Trophoblast cell (in vitro differentiated cells and primary cell): ENCODE measurements at places on chromosomes 6 and 20.

- no peak for DNase-seq
These were observed 88.6 kb downstream of the PPP1R14C start for GRCh38 chr6:150231525-150231850.

DNA sequence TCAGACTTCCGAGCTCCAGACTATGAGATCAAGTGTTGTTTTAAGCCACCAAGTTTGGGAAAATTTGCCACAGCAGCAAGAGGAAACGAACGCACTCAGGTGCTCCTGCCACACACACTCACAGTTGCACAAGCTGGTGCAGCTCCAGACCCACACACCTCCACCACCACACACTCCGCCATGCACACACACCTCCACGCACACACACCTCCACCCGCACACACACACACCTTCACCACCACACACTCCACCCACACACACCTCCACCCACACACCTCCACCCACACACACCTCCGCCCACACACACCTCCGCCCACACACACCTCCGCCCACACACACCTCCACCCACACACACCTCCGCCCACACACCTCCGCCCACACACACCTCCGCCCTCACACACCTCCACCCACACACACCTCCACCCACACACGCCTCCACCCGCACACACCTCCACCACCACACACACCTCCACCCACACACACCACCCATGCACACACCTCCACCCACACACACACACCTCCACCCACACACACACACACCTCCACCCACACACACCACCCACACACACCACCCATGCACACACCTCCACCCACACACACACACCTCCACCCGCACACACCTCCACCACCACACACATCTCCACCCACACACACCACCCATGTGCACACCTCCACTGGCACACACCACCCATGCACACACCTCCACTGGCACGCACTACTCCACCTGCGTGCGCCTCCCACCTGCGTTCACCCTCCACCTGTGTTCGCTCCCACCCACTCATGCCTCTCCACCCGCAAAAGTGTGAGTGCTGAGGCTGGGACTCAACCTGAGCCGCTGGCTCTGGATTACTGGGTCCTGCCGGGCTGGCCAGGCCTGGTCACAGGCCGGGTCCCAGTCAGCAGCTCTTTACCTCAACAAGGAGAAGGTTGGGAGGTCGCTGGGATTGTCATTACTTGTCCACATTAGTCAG is 175.6 kb downstream of the BMP7 start:
- DNase-seq, result no peak

GRCh38 chr6:95208621-95209020 is 368.7 kb upstream of the MANEA start:
- no peak for DNase-seq

- DNase-seq, result no peak
These were observed 9.2 kb downstream of the FGD2 start for GRCh38 chr6:37014667-37015066.

- DNase-seq, result no peak
These were observed 32.8 kb upstream of the GMPR start for GRCh38 chr6:16205377-16206144.

- no peak for DNase-seq
These were observed 66.7 kb downstream of the VEGFA start for GRCh38 chr6:43836507-43837240.

DNA sequence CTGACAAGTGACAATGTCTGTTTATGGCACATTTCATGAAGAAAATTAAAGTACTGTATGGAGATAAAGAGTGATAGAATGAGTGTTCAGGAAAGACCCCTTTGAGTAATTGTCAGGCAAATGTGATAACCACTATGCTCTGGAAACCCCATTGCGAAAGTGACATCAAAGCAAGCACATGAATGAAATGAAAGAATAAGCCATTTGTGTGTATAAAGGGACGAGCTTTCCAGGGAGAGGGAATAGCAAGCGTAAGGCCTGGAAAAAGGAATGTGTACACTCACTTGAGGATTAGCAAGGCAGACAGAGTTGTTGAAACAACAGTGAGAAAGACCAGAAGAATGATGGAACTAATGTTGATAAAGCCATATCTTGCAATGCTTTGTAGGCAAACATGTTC is 490.0 kb downstream of the GRIK2 start:
- no peak for DNase-seq

DNA sequence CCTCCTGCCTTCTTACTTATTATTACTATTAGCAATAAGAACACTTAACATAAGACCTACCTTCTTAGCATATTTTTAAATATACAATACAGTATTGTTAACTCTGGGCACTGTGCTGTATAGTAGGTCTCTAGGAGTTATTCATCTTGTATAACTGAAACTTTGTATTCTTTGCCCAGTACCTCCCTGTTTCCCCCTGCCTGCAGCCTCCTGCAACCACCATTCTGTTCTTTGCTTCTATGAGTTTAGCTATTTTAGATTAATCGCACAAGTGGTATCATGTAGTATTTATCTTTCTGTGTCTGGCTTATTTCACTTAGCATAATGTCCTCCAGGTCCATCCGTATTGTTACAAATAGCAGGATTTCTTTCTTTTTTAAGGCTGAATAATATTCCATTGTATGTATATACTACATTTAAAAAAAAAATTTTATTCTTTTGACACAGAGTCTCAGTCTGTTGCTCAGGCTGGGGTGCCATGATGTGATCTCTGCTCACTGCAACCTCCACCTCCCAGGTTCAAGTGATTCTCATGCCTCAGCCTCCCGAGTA is 4.4 kb downstream of the C6orf89 start:
- DNase-seq, result no peak

GRCh38 chr6:75934643-75935472 is 137.6 kb downstream of the IMPG1 start:
- DNase-seq, result peak; percentile 92

DNA sequence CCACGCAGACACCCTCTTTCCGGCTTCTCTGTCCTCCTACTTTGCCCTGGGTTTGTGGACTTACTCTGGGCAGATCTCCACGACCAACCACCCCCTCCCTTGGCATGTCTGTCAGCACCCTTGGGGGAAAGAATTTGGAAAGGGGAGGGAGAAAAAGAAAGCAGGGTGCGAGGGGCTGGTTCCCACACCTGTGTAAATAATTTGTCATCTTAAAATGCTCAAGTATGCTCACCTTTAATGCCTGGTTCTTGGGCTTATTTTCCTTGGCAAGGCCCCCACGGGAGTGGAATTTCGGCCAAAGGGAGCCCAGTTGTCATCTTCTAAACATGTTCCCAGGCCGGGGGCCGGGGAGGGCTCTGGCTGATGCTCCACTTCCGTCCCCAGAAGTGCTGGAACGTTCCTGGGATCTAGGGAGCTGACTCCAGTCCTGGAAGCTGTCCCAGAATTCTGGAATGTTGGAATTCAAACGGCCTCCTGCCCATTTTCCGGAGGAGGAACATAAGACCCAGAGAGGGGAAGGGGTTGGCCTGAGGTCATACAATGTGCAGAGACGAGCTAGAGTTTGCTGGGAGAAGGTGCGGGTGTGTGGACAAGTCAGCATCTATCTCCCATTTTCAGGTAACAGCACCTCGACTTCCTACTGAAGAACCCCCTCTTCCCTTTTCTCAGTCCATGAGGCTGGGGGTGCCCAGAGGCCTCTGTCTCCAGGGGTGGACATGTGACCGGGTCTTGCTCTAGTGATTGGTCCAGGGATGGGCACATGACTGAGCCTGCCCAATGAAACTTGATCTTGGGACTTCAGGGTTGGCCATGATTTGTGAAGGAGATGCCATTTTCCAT is 122.3 kb downstream of the CEBPB start:
- no peak for DNase-seq

DNA sequence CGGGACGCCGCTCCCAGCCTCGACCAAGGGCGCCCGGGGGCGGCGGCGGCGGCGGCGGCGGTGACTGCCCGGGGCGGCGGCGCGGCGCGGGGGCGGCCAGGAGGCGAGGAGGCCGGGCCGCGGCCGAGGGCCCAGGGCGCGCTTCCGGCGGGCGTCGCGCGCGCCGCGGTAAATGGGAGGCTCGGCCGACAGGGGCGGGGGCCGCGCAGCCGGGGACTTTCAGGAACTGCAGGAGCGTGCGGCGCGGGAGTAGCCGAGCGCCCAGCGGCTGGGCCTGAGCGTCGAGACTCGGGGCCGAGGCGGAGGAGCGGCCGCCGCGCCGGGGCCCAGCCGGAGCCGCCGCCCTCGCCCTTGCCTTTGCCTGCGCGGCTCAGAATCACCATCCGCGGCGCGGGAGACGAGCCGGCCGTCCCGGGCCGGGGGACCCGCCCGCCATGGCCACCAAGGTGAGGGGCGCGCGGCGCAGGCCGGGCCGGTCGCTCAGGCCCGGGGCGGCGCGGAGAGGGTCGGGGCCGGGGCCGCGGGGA is at the start of gene SNX9:
SNX9 (plus strand) TSS at position 246 of the 527 bp plus-strand sequence; CDS start at position 435, 189 bp downstream.
- DNase-seq, result peak; percentile 82

- no peak for DNase-seq
These were observed 54.8 kb downstream of the PGM3 start for GRCh38 chr6:83138118-83138722.

DNA sequence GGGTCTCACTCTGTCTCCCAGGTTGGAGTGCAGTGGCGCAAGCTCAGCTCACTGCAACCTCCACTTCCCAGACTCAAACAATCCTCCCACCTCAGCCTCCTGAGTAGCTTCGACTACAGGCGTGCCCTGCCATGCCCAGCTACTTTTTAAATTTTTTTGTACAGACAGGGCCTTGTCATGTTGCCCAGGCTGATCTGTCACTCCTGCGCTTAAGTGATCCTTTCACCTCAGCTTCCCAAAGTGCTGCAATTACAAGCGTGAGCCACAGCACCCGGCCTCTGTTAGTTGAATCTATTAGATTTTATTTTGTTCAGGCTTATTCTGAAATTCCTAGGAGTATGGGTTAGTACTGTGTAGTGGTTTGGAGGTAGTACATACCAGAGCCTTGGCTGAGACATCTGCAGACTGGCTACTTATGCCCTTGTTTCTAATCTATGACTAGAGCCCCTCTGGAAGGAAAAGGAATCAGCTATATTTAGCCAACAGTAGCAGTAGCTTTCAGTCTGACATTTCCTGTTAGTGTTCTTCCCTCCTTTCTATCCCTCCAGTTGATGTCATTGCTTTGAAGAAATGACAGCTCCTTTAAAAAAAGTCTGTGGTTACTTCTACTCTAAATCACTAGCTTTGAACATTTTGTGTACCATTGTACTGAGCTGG is 74.4 kb downstream of the ITCH start:
- DNase-seq, result no peak

GRCh38 chr20:37853823-37854375 is 49.0 kb upstream of the VSTM2L start:
- no peak for DNase-seq

- DNase-seq, result no peak
These were observed 72.4 kb downstream of the HFE start for GRCh38 chr6:26159357-26160273.

GRCh38 chr6:55664591-55665587 is 85.9 kb upstream of the HMGCLL1 start:
- DNase-seq, result no peak

DNA sequence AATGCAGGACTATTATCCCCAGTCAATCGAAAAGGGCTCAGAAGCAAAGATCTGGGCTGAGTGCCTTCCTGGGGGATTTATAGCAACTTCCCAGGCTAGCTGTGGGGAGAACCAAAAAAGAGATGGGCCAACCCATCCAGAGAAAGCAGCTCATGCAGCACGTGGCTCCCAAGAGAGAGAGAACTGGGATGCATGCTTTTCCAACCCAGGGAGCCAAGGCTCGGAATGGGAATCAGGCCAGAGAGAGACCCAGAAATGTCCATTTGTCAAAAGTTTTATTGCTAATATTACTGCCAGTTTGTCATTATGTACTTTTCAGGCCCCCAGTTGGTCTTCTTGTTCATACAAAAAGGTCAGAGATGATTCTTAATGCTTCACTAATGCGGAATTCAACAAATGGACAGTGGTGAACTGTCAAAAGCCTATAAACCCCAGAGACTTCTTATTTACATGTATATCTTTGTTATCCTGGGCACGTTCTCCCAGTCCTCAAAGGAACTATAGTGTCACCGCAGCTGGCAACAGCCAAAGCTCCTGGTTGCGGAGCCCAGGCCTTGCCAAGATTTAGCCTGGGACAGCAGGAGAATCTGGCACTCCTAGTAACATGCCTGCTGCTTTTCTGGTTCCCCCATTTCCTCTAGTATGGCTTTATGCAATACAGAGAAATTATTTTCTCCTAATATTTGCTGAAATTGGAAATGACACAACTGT is 139.1 kb upstream of the POU3F2 start:
- no peak for DNase-seq

- DNase-seq, result no peak
These were observed 1.1 kb downstream of the ARG1 start for GRCh38 chr6:131574133-131574532.

DNA sequence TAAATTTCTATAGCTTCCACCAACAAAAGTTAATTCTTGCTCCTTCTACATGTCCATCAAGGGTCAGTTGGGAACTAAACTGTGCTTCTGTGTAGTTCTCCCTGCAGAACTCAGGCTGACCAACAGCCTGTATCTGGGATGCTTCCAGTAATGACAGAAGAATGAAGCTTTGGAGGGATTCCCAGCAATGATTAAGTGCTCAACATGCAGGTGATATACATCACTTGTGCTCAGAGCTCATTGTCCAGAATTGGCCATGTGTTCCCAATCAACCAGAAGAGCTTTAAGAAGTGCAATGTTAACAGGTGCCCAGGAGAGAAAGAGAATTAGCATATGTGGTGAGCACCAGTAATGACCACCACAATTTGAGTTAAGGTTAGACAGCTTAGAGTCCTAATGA is 37.4 kb upstream of the SNRPB2 start:
- no peak for DNase-seq

DNA sequence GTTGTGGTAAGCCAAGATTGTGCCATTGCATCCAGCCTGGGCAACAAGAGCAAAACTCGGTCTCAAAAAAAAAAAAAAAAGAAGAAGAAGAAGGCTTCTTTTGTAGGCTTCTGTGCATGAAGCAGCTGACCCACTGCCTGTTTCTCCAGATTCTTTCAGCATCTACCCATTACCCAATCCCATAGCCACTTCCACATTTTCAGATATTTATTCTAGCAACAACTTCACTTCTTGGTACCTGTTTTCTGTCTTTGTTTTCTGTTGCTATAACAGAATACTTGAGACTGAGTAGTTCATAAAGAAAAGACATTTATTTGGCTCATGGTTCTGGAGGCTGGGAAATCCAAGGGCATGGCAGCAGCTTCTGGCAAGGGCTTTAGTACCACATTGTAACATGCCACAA is 95.3 kb upstream of the SGK1 start:
- peak; percentile 22 for DNase-seq

GRCh38 chr6:123529843-123530242 is 106.9 kb downstream of the TRDN start:
- peak; percentile 27 for DNase-seq
